ENCODE measurements at places on chromosomes 12 and 14.

- DNase-seq, result no peak
Observed at GRCh38 chr14:50242566-50243310, 11.4 kb upstream of the SOS2 start.

- no peak for DNase-seq
Observed at GRCh38 chr12:12999271-12999958, 650 bp downstream of the HEBP1 start.

DNA sequence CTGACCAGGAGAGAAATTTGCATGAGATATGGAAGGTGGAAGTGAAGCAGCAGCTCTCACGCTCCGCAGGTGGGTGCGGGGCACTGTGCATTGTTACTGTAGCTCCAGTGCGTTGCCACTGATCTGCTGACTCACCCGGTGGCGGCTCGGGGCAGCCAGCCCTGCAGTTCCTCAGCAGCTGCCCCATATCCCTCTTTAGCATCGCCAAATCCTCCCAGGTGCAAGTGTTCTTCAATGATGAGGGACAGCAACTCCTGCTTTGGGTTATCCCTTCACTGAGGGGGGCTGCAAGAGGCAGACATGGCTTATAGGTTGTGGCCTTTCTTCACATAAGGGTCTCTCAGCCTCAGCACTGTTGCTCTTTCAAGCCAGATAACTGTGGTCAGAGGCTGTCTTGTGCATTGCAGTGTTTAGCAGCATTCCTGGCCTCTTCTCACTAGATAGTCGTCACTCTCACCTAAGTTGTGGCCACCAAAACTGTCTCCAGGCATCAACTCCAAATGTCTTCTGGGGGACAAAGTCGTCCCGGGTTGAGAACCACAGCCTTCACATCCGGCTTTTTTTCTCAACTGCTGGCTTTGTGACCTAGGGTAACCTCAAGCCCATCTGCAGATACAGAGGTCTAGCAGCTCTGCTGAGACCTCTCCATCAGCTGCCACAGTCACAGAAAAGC is 180.8 kb downstream of the EFCAB11 start:
- DNase-seq, result no peak

DNA sequence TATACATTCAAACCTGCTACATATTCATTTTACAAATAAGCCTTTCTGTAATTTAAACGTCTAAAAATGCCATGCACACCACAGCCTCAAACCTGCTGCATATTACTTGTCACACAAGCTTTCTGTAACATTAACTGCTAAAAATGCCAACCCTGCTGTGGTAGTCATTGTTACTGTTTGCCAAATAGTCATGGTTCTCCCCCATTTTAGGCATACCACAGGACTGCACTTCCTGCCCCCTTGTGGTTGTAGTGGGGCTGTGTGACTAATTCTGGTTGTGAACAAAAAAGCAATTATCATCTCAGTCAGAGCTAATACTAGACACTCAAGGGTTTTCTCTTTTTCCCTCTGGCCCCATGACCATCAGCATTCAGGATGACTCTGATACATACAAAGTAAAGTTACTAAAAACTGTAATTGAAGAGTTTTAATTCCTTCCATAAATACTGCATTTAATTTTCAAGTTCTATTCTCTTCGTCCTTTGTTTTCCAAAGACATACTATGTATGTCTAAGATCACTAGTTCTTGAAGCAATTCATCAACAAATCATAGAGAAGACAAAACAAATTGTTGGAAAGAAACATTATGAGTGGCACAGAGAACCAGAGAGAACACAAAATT is 5.7 kb upstream of the SLC35F4 start:
- no peak for DNase-seq

Measured in mesenteric fat pad (tissue), 1 donor.